NCI-H2081 (cell line): ENCODE measurements at places on chromosomes 13 and 19.

DNA sequence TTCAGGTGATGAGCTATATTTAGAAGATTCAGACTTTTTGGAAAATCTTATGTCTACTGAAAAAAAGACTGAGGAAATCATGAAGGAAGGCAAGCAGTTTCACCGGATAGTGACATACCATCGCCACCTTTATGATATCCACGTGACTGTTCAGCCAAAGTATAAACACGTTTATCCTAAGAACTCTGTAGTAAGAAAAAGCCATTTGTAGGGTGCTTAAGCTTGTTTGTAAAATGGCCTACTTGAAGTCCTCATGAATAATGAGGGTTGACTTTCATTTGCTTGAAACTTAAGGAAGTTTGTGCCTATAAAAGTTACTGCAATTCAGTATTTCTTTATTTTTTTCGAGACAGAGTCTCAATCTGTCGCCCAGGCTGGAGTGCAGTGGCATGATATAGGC is 7.8 kb upstream of the TDRD12 start:
- DNase-seq: no peak

DNA sequence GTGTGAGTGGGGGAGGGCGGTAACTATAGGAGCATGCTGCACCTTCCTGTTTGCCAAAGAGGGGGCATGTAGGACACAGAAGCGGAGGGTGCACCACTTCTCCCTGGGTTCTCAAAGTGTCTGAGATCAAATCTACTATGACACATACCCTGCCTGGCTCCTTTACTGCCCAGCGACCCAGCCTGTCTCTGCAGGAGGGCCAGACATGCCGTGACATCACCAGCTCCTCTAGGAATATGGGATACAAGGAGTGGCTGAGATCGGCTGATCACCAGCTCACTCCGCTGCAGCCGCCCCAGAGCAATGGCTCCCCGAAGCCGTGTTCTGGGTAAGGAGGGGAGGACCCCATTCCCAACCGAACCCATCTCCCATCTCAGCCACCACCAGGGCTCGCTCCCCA is 16.4 kb upstream of the IGFL1 start:
- no peak for DNase-seq

- DNase-seq: no peak
Observed at GRCh38 chr19:39160889-39161672, 35.5 kb downstream of the PAK4 start.

GRCh38 chr19:46772170-46773017 is 16.0 kb downstream of the SLC1A5 start:
- no peak for DNase-seq

- DNase-seq: peak; percentile 73
Observed at GRCh38 chr19:35643255-35644205, 2.0 kb downstream of the ETV2 start.

GRCh38 chr19:31444931-31445330 is 95.7 kb upstream of the TSHZ3 start:
- no peak for DNase-seq

DNA sequence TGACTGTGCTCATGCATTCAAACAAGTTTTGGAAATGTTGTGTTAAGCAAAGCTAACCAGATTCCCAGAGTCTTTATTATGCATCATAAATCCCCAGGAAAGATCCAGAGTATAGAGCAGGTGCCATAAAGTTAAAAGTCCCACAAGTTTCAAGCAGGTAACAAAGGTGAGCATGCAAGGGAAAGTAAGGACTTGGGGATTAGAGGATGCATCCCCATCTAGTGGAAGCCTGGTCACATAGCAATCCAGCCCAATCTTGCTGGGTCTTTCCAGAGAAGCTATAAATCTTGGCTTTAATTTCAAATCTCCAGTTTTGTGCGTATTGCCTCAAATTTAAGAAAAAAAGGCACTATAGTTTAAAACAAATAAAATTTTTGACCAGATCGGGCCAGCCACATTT is 72.7 kb downstream of the ZNF254 start:
- no peak for DNase-seq

DNA sequence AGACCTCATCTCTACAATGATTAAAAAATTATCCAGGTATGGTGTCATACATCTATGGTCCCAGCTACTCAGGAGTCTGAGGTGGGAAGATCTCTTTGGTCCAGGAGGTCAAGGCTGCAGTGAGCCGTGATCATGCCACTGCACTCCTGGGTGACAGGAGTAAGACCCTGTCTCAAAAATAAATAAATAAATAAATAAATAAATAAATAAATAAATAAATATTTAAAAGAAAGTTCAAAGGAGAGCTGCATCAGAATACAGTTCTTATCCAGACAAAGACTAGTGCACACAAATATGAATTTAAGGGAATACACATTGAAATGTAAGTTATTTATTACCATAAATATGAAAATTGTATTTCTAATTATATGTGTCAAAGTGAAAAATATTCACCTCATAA is 624.9 kb downstream of the SLITRK6 start:
- DNase-seq: no peak

- DNase-seq: no peak
Observed at GRCh38 chr13:30143666-30144400, 163.5 kb downstream of the KATNAL1 start.

- DNase-seq: no peak
Observed at GRCh38 chr19:47545061-47545948, 27.6 kb downstream of the ZNF541 start.

- no peak for DNase-seq
Observed at GRCh38 chr13:28043224-28043623, 54.7 kb upstream of the URAD start.

DNA sequence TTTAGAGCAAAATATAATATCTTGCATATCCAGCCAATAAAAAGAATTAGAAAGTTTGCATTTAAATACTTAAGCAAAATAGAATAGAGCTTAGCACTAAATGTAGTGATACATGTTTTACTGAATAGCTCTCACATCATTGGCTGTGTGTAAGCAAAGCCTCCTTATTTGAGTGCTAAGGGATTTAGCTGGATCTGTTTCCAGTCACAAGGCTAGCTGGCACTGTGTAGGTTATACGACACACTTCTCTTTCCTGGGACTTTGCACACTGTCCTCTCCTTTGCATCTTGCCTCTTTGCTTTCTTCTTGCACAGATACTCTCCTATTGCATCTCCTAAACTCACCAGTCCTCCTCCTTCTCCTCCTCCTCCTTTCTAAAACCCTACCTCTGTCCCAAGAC is 423.8 kb downstream of the KLF5 start:
- no peak for DNase-seq

DNA sequence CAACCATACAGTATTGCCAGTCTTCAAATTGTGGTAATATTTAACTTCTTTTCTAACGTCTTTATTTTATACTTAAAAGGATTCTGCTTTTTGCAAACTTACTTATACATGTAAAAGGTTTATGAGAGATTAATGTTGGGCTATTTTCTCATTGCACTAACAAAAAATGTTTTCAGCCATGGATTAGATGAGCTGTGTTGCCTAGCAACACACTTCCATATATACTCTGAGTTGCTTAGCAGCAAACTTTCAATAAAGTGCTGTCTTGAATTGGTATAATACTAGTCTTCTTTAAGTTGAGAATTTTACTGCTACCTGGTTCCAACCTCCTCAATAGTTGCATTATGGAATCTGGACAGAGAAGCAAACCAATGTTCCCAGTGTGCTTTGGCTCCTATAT is 777.4 kb upstream of the PCDH9 start:
- no peak for DNase-seq

DNA sequence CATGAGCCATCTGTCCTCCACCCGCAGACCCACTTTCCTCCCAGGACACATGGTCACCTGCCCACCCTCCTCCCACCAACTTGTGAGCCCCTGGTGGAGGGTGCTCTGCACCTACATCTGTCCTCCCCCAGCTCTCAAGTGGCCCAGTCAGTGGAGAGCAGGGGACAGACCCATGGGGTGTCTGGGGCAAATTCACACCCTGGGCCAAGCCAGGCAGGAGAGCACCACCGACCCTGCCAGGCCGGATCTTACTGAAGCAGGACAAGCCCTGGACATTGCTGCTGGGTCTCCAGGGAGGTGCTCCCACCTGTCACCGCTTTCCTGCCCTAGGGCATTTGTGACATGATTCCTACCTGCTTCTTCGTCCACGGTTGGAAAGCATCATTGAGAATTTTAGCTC is 221.6 kb downstream of the TUBA3C start:
- DNase-seq: no peak

DNA sequence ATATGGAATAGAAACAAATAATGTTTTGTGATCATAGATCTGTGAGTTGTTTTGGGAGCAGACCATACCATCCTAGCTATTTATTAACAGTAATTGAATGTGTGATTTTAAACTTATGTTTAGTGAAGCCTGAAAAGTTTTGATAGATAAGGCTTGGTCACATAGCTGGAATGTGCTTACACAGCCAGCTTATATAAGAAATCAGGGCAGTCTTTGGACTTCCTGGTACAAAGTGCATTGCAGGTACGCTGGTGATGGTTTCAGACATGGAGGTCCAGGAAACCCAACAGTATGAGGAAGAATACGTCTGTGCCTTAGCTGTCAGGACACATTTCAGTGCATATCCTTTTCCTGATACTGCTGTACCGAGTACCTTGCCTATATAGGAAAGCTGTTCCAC is 2316.2 kb upstream of the PCDH20 start:
- DNase-seq: no peak

DNA sequence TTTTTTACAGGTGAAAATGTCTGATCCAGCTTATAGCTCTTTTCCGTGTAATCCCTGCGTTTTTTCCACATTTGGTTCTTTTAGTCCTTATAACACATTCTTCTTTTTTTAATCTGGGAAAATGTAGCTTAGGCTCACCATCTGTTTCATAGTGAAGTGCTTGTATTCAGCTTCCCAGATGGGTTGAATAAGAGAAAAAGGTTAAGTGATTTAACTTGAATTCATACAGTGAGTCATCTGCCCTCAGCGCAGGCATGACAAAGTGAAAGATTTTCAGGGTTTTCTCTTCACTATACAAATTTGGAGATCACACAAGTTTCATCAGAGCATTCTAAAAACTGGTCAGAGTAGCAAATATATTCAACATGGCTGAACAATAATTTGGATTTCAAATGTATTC is 224.8 kb downstream of the SPRY2 start:
- no peak for DNase-seq

DNA sequence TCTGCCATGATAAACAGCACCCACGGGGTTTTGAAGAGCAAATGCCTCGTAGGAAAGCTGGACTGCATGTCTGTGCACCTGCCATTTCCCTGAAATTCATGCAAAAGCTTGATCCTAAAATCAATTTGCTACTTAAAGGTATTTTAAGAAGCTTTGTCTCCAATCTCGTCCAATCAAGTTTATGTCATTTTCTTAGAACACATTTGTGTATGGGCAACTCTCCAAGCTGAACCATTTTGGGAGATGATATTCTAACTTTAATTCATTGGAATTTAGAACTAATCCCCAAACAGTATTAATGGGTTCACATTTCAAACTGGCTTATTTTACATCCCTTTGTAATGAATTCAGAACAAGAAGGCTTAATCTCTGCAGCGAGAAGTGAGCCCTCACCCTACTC is 822 bp downstream of the ADPRHL1 start:
- no peak for DNase-seq

- peak; percentile 72 for DNase-seq
Observed at GRCh38 chr19:1279782-1280341, 4.5 kb downstream of the FAM174C start.

- no peak for DNase-seq
Observed at GRCh38 chr13:106176117-106176516, 359.3 kb downstream of the EFNB2 start.

GRCh38 chr13:79382545-79383275 is 23.3 kb downstream of the RBM26 start:
- DNase-seq: peak; percentile 26

DNA sequence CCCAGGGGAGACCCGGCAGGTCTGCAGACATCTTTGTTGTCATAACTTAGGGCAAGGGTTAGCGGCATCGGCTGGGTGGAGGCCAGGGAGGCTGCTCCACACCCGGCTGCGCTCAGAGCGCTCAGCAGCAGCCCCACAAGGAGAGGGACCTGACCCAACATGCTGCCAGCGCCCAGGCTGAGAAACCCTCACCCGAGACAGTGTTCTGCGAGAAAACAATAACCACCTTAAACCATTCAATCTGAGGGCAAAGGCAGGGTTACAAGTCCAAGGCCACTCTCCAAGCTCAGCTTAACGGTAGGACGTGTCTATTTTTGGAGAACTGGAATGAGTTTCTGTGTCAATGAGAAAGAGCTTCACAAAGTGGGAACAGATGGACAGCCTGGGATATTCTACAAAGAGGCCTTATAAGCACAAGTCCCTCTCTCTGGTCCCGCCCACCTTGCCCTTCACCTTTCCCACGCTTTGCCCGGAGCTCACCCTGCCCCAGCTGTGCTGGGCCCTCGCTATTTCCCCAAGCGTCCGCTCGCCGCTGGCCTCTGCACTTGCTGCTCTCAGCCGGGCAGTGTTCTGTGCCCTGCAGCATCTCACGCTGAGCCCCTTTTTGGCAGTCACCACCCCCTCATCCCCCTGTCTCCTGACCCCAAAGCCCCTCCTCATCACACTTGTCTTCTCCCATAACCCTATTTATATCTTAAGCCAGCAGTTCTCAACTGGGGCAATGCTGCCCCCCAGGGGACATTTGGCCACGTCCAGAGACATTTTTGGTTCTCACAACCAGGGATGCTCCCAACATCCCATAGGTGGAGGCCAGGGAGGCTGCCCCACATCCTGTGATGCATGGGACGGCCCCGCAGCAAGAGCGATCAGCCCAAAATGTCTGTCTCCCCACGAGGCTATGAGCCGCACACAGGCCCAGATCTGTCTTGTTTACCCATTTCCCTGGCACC is 17.6 kb downstream of the PPP1R12C start:
- DNase-seq: no peak

GRCh38 chr13:94352057-94352456 is 127.4 kb downstream of the DCT start:
- no peak for DNase-seq

GRCh38 chr13:40197936-40198595 is 468.4 kb downstream of the FOXO1 start:
- DNase-seq: no peak

GRCh38 chr13:27203854-27204253 is 32.2 kb upstream of the USP12 start:
- no peak for DNase-seq

- DNase-seq: no peak
Observed at GRCh38 chr13:94009701-94010100, 469.8 kb downstream of the DCT start.

GRCh38 chr13:34294483-34295129 is 476.7 kb downstream of the RFC3 start:
- DNase-seq: no peak

DNA sequence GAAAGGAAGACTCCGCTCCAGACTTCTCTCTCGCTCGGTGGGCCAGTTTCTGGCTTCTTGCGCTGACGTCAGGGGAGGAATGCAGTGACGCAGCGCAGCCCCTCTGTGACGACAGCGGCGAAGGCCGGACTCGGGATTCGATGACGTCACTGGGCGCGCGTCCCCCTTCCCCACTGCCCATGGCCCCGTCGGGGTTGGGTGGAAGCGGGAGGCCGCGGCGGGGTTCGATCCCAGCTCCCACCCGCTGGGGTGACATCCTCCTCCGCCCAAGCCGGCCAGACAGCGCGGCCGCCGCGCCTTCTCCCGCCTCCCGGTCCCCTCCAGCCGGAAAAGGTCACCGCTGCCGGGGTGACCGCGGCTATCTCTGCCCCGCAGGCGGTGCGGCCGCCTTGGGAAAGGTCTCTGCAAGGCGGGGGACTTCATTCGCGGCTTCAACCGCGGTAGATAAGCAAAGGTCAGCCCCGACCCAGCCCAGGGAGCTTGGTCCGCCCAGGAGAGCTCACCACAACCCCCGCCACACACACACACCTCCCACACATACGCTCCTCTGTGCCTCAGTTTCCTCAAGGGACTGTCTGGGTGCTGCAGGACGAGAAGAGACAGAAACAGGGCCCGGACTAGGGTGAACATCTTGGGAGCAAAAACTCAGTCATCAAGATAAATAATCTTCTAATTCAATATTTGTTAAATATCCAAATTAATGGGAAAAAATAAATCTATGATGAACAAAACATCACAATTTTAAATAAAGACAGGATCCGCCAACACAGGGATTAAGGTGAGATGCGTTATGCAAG is 844 bp upstream of the RFX1 start:
- DNase-seq: peak; percentile 94
